Stimulated activated CD8-positive, alpha-beta memory T cell treated with anti-CD3 and anti-CD28 coated beads, Interleukin-7, amount 100 ng/mL, for 48 hours (primary cell): ENCODE measurements at places on chromosomes 6 and 20.

DNA sequence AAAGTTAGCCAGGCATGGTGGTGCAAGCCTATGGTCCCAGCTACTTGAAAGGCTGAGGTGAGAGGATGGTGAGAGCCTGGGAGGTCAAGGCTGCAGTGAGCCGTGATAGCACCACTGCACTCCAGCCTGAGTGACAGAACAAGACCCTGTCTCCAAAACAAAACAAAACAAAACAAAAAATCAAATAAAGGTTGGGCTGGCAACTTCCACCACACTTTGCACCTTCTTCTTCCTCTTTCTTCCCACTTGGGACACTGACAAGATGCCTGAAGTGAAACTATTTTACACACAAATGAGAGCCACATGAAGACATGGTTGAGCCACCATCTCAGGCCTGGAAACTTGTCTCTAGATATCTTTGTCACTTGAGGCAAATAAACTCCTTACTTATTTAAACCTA is 53.8 kb upstream of the CCDC28A start:
- no peak for DNase-seq

DNA sequence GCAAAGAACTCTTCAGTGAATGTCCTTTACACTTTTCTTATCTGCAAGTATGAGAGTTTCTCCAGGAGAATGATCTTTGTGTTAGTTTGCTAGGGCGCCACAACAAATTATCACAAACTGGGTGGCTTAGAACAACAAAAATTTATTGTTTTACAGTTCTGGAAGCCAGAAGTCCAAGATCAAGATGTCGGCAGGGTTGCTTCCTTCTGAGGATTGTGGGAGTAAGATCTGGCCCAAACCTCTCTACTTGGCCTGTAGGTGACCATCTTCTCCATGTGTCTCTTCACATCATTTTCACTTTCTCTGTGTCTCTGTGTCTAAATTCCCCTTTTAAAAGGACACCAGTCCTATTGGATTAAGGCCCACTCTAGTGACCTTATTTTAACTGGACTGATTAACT is 103.0 kb downstream of the ADTRP start:
- no peak for DNase-seq

- DNase-seq, result no peak
Observed at GRCh38 chr20:50368813-50369224, 141.4 kb upstream of the PTPN1 start.

- DNase-seq, result no peak
Observed at GRCh38 chr6:19035461-19036195, 648.5 kb downstream of the RNF144B start.

DNA sequence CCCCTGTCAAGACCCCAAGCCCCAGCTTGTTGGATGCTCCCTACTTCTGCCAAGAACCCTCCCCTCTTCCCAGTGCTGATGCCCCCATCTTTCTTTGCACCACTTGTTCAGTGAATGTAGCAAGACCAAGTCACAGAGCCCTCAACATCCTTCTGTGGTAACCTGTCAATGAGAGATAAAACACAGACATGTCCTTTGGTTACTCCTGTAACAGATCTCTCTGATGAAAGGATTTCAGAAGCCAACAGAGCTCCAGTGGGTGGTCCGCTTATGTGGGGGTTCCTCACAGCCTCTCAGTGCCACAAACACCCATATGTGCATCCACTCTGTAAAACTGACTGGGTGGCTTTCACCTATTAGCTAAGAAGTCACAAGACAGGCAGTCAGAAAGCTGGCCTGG is 93.2 kb upstream of the CST7 start:
- no peak for DNase-seq

- no peak for DNase-seq
Observed at GRCh38 chr6:29675561-29675960, 5.4 kb downstream of the ZFP57 start.

- no peak for DNase-seq
Observed at GRCh38 chr6:41707565-41708200, 27.7 kb downstream of the TFEB start.

DNA sequence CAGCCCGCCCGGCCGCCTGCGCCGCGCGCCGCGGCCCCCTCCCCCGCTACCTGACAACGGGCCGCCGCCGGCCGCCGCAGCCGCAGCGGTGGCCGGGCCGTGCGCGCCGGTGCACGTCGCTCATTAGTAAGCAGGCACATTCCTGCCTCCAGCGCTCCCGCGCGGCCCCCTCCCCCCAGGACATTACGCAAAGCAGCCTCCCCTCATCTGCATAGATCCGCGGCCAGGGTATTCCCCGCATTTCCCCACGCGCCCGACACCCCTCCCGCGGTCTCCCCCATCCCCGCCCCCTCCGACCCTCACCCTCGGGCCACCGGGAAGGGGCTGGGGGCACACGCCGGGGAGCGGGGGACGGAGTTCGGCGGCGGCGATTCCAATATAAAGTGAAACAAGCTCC is at the start of gene HIVEP2:
HIVEP2 (minus strand) TSS at position 128 of the 397 bp plus-strand sequence. CDS start 170,438 bp downstream, outside the sequence.
- DNase-seq, result peak; percentile 79

GRCh38 chr20:41125530-41126457 is 11.5 kb upstream of the PLCG1 start:
- no peak for DNase-seq
